Karpas-422 (cell line): ENCODE measurements at places on chromosomes 2 and 18. TPM values are rescaled to one million over a fixed set of nuclear protein-coding genes. Genes with fewer than 3 reads are reported as not detected.

DNA sequence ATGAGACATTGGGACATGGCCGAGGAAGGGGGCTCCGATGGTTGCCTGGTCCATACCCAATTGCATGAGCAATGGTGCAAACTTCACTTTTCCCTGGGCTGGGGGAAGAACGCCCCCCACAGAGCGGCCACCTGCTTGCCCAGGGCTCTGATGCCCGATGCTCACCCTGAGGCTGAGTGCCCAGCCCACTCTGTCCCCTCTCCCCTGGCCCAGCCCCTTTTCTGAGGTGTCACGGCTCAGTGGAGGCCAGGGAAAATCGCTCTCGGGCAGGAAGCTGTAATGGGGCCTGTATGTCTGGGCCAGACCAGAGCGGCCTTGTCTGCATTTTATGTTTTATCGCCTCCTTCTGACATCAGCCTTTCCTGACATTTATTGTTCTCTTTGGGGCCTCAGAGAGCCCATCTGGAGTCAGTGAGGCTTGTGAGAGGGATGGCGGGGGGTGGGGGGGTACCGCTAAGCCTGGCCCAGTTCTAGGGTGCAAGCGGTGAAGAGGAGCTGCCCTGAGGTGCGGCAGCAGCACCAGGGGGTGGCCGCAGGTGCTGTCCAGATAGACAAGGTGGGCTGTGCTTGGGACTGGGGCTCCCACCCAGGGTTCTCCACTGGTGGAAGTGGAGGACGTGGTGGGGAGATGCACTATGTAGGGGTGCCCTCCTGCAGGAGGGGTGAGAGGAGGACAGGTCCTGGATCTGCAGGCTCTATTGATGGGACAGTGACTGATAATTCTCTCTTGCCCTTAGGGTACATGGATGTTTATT, 46.2 kb downstream of the INHBB start:
- no peak for DNase-seq
- no peak overlapping the region for H3K4me3 ChIP-seq
- no peaks in the 10 kb centered on the region for H3K36me3 ChIP-seq
- H3K27me3 ChIP-seq, result no peaks in the 10 kb centered on the region
- H3K27ac ChIP-seq, result no peak overlapping the region
- H3K4me1 ChIP-seq, result no peaks in the 10 kb centered on the region

DNA sequence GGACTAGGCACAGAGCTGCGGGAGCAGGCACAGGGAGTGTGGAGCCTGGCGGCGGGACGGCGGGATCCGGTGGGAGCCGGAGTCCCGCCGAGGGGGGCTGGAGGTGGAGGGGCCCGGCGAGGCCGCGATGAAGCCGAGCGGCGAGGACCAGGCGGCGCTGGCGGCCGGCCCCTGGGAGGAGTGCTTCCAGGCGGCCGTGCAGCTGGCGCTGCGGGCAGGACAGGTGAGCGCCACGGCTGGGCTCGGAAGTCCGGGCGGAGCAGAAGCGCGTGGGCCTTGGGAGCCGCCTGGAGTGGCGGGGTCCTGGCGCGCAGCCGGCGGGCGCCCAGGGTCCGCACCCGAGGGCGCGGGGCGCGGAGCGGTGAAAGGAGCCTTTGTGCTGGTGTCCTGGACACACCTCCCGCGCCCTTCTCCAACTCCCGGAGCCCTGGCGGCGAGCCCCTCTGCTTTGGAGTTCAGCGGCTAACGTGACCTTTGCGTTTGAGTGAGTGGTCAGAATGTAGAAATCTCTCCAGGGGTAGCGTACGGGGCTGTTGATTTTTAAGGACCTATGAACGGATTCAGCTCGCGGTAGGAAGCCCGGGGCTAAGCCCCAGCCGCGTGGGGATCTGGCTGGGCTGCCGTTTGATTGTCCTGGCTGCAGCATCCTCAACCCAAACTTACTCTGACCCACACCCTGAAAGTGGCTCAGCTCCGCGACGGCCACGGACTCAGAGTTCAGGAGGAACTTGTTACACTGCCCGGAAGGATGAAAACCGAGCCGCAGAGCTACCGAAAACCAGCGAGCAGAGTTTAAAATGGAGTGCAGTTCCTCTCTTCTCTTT, 448 bp downstream of the IMPA2 start:
- no peak for DNase-seq
- peaks cover 19% of the 10 kb centered on the region for H3K4me1 ChIP-seq
- H3K27ac ChIP-seq, result no peak overlapping the region

Gene TRAF3IP1
- total RNA-seq, result 16.0 and 18.4 TPM in 2 replicates

- no peak overlapping the region for H3K4me3 ChIP-seq
- DNase-seq, result peak; percentile 0
- H3K36me3 ChIP-seq, result no peaks in the 10 kb centered on the region
- H3K4me1 ChIP-seq, result no peaks in the 10 kb centered on the region
Measured at GRCh38 chr18:66271962-66272361, 331.9 kb downstream of the CDH19 start.

DNA sequence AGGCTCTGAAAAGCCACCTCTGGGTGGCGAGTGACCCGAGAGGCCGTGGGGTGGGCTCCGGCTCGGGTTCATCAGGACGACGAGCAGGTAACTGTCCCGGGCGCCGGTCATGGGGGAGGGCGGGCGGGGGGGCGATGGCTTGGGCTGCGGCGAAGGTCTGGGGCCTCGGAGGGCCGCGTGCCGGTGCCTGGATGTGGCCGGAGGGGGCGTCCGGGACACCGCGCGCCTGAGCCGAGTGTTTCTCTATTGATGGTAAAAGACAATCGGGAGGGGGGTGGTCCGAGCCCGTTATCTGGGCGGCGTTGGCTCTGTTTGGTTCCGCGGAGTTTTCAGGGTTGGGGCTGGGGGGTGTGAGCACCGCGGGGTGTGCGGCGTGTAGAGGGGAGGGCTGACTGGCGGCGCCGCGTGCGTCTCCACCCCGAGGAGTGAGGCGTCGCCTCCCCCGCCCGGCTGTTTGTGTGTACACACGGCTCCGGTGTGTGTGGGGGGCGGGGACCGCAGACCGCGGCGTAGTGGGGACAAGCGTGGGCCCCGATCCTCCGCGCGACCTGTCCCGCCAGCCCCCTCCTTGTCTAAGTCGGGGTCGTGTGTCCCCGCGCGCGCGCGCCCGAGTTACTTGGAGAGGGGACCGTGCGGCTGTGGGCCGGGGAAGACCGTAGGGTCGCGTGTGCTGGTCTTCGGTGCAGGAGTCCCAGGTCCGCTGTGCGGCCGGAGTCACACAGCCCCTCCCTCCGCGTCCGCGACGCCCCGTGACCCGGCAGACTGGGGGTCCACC, 1.6 kb downstream of the CTIF start:
- H3K4me3 ChIP-seq, result peak overlapping the region; percentile 66; the same call in 1 of the 2 replicates
- H3K36me3 ChIP-seq, result no peaks in the 10 kb centered on the region
- peaks cover 9% of the 10 kb centered on the region for H3K4me1 ChIP-seq
- H3K27ac ChIP-seq, result no peak overlapping the region
- no peak for DNase-seq
- no peaks in the 10 kb centered on the region for H3K27me3 ChIP-seq
